GOT3 (cell line): ENCODE measurements at places on chromosomes 5 and 9.

DNA sequence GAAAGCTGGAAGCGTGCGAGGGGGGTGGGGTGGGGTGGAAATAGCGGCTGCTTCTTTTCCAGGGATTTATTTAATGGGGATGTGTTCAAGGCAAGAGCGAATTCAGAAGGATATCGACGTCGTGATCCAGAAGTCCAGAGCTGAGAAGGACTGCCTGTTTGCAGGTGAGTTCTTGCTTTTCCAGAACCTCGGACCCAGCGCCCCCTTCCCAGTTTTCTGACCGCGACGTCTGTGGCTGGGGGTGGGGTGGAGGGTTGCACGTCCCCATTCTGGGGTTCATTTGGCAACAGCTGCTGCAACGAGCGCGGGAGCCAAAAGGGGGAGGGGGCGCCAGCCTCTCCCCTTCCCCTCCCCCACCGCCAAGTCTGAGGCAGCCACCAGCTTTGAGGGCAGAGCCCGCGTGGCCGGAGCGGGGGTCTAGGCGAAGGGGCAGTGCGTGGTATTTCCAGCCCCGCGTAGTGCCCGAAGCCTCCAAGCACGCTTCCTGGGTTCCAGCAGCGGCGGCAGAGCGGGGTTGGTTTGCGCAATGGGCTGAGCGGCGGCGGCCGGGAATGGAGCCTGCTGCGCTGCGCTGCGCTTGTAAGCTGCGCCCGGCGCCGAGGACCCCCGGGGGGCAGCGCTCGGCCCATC, 701 bp downstream of the PARP8 start:
- no peak for DNase-seq

DNA sequence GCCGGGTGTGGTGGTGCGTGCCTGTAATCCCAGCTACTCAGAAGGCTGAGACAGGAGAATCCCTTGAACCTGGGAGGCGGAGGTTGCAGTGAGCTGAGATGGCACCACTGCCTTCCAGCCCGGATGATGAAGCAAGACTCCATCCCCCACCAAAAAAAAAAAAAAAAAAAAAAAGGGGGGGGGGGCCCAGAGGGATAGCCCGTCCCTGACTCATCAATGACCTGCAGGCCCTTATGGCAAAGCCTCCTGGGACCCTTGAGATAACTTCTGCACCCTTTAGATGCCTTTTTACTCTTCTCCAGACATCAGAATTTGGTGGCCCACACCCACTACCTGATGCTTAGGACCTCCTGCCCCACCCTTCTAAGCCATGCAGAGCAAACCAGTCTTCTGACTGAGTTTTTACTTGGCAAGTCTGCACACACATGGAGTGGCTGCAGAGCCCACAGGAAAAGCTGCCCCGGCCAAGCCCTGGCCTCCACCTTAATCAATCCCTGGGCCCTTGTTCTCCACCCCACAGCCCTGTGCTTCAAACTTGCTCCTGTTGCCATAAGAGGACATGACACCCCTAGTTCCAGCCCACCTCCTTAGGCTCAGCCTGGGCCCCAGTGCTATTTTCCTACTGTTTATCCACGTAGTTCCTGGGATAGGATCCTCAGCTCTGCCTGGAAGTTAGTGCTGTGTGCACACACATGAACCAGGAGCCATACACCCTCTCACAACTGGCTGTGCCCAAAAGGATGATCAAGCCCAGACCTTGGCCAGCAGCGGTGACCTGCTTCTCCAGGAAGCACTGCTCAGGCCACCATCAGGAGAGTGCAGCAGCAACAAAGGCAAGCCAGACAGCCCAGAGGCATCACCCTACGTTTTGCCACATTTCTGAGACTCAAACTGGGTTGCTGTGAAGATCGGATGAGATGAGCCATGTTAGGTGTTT, 5.1 kb downstream of the MGAT1 start:
- no peak for DNase-seq

GRCh38 chr5:145945620-145946111, 9.3 kb downstream of the SH3RF2 start:
- DNase-seq: no peak

DNA sequence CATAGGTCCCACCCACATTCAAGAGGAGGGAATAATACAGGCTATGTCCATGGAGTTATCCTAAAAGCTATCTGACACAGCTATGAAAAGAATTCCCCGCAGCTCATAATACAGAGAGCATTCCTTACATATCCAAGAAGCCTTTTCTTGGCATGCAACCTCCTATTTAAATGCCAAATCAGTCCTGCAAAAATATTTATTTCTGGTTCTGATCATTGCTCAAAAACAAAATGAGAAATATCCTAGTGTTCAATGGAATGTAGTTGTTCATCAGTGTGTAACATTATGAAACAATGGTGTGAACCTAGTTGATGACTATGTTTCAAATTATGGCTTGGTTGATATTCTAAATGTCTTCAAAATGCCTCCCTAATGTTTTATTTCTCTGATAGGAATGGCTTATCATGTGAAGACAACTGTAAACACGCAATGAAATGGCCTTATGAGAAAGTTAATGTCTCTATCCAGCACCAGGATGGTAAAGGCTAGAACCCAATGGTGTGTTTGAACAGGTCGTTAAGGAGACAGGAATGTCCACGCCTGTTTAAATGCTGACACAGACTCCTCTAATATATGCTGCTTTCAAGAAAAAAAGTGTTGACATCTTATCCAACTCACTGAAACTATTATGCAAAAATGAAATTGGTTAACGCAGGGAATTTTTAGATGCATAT, 126.7 kb upstream of the CDH6 start:
- no peak for DNase-seq

DNA sequence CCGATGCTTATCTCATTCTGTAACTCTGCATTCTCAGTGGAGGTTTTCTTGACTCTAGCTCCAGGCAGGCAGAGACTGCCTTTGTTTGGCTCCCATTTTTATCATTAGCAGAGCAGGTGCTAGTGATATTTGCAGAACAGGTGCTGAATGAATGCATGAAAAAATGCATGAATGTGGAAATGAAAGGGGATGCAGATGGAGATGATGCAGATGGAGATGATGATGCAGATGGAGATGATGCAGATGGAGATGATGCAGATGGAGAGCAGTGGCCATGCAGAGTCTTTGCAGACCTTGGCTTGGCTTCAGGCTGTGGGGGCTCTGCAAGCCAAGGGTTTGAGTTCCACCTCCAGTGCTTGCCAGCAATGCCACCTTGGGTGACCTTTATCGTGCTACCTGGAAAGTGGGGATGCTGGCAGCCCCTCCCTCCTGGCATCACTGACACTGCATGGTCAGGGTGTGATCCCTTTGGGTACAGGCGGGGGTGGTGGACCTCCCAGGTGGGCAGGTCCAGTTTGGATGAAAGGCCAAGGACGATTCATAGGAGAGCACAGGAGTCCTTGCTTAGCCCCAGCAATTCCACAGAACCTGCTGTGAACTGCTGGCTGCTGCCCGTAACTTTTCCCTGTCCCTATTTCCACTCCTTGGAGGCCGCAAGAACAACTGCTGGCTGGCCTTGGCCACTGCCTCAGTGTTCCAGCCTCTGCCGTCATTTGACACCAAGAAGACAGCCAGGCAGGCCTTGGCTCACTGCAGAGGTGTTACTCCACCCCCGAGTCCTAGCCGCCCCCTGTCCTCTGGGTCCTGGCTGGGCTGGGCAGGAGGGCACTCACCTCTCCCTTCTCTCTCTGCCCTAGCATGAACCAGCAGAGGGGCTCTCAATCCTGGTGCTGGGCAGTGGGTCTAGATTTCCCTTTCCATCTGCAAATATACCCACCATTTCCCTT, 33.0 kb downstream of the ERGIC1 start:
- no peak for DNase-seq

GRCh38 chr9:99748676-99749075, 73.0 kb upstream of the NR4A3 start:
- DNase-seq: no peak

- no peak for DNase-seq
Observed at GRCh38 chr5:1010641-1011046, 2.0 kb downstream of the NKD2 start.

GRCh38 chr5:120533581-120533980, 69.5 kb downstream of the PRR16 start:
- no peak for DNase-seq

DNA sequence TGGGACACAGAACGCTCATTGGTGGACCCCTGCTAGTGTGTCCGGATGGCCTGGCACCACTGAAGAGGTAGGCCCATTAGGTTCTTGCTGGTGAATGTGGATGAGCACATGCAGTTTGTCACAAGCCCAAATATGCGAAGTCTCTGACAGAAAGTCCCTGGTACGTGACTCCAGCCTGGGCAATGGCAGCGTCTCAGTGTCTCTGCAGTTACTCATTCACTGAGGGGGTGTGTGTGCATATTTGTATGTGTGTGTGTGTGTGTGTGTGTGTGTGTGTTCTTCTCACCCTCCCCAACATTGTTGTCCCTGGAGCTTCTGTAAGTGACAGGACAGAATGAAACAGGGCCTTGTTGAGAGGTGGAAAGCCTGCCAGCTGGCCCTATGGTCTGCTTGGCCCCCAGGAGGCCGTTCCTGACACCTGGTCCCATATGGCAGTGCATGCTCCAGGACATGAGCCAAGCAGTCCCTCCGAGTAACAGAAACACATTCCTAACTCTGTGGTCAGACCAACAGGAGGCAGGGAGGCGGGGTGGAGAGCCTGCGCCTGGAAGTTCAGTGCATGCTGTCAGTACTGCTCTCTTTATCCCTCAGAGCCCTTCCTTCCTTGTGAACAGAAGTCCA, 169.9 kb downstream of the SLC28A3 start:
- no peak for DNase-seq

DNA sequence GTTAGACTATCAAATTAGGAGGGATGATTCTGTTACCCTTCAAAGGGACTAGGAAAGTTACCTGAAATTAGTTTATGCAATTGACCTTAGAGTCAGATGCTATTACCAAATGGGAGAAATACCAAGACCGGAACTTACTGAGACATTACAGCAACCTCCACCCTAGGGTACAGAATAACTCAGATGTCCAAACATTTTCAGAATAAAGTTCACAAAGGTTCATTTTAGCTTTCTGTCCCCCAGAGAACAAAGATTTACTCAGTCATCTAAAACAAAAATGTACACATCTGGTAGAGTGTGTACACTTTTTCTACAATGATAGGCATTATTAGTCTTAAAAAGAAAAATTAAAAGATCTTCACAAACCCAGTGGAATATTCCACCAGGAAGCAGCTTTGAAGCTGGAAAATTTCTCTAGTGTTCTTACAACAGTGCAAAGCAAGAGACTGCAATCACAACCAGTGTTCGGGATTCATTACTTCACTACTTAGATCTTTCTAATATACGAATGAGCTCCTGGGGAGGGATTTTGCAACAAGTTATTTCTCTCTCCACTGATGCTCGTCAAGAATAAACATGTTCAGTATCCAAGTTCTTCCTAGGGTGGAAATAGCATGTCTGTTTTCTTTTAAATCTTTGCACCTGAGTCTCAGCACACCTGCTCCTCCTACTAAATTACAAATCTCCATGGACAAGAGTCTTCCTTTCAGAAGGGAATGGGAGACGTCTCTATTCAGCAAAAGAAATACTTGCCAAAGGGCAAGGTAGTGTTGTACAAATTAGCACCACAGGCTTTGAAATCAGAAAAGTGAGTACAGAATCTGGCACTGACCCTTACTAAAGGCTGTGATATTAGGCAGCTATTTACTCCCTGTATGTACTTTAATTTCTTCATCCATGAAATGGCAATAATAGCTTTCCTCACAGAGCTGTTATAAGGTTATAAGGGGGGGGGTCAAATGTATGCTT, 8.8 kb downstream of the ETF1 start:
- no peak for DNase-seq

- no peak for DNase-seq
Observed at GRCh38 chr9:129860653-129861446, 25.6 kb downstream of the USP20 start.

DNA sequence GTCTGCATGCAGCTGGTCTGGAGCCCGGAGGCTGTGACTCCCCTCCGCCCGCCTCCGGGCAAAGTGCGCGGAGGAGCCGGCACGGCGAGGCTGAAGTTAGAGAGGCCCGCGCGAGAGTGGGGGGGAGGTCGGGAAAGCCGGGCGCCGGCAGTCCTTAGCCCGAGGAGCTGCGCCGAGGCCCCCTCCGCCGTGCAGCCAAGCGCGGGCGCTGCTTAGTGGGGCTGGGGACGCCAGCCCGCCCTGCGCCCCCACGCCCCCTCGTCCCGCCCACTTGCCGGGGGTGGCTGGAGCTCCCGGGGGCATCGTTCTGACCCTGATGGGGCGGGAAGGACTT, 403 bp downstream of the NINJ1 start:
- peak; percentile 12 for DNase-seq

DNA sequence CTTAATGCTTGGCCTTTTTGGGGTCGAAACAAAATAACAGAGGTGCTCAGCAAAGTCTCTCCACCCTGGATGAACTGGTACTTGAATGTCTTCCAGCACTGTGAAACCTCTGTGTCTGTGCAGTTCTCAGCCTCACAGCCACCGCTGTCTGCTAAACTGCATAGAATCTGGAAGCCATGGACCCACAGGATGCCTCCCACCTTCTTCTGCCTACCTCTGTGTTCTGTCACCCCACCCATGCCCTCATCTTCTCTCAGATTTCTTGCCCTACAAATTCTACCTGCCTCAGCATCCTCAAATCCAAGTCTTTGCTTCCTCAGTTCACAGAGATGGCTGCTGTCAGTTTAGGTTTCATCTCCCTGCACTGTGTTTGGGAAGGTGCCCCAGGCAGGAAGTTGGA, 35.6 kb downstream of the EXOSC2 start:
- no peak for DNase-seq

DNA sequence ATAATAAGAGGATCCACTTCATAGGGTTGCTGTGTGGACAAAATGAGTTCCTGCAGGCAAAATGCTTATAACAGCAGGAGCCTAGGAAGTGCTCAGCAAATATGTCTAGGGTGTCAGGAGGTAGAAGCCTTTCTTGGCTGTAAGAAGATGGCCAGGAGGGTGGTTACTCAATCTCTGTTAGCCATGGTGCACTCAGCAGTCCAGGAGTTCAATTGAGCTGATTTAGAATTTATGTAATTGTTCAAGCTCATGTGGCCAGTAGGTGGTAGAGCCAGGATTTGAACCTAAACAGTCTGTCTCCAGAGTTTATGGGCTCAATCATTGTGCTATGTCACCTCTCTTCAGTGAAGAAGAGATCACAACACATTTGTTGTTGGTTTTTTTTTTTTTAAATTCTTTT, 381.2 kb downstream of the KIF4B start:
- DNase-seq: no peak

DNA sequence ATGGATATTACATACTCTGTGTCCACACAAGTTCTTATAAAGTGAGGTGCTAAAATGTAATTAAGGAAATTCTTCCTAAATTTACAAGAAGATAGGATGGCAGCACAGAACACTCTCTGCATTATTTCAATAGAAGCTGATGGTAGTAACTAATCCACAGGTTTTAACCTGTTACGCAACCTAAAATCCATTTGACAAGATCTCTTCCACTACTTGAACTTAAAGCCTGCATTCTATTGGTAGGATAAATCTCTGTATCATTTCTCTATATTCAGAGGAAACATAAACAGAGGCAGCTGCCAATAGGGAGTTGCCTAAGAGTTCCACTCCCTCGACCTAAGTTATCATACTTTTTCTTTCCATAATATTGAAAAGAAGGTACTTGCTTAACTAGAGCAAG, 21.6 kb downstream of the CDC37L1 start:
- no peak for DNase-seq

GRCh38 chr9:18438300-18438925, 35.5 kb upstream of the ADAMTSL1 start:
- DNase-seq: no peak
